Heart right ventricle (tissue), 16 donors: ENCODE measurements at places on chromosomes 12 and 14. TPM values are rescaled to one million over a fixed set of nuclear protein-coding genes. Genes with fewer than 3 reads are reported as not detected.
A peak's percentile ranks its signal among the peaks of the same experiment; 100 is the strongest.

- DNase-seq, result no peak
These were observed 85.8 kb downstream of the TNFAIP2 start for GRCh38 chr14:103209054-103209453.

Gene KRT83
- not detected for polyA plus RNA-seq

Gene ARF3
- polyA plus RNA-seq, result 30.3 TPM

Gene BCL2L14
- not detected for polyA plus RNA-seq

DNA sequence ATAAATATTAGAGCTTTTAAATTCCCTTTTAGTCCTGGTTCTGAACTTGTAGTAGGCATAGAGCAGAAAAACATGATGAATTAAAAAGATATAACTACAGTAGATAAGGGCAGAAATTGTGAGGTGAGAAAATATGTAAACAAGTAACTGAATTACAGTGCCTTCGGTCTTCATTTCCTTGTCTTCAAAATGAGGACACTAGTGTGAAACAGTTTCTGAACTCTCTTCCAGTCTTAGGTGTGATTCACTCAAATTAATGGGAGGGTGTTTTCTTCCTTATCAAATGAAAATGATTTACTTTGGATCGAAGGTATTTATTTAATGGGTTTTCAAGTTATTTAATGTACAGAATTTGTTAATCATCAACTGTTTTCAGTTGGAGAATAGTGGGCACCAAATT lies 1.5 kb downstream of the FGD4 start:
- DNase-seq, result no peak

GRCh38 chr12:79537675-79538074 lies 153.1 kb downstream of the PAWR start:
- DNase-seq, result no peak

Gene SFSWAP
- polyA plus RNA-seq, result 14.5 TPM

DNA sequence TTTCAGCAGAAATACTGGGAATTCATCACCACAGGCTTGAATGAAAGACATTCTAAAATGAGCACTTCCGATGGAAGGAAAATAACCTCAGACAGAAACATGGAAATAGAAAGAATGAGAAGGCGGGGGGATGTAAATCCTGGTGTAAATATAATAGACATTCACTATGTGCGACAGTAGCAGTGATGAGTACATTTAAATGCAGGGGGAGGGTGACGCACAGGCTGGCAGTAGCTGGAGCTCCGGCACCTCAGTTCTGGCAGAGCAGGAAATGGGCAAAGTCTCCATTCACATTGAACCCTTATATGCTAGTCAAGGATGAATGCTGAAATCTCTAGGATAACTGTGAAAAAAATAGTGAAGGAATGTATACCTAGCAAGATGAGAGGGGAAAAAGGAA lies 172.7 kb upstream of the C14orf180 start:
- no peak for DNase-seq

DNA sequence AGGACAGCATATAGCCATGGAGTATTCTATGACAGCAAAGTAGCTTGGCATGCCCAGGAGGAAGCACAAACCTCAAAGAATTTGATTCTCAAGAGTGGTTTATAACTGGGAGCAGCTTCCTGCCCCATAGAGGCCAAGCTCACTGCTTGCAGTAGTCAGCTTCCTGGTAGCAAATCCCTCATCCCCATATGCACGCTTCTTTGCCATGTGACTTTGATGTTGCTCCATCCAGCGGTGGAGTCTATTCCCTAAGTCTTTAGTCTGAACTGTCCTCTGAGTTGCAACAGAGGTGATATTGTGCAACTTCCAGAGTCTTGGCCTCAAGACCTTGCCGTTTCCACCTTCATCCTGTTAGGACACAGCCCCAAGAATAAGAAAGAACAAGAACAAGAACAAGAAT lies 996.8 kb upstream of the TMEM132C start:
- no peak for DNase-seq

DNA sequence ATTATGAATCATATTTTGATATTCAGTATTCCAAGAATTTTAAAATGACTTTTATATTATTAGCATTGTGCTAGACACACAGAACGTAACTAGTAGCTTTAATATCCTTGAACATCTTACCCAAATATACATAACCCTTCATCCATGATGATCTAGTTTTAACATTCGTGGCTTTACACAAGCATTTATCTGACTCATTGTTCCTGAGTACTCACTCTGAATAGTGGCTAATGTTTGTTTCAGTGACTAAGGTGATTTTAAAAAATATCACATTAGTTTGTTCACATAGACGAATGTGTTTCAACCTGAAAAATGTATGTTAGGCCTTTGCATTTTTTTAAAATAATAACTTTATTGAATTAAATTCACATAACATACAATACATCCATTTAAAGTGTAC lies 80.0 kb upstream of the PTPRQ start:
- DNase-seq, result no peak

DNA sequence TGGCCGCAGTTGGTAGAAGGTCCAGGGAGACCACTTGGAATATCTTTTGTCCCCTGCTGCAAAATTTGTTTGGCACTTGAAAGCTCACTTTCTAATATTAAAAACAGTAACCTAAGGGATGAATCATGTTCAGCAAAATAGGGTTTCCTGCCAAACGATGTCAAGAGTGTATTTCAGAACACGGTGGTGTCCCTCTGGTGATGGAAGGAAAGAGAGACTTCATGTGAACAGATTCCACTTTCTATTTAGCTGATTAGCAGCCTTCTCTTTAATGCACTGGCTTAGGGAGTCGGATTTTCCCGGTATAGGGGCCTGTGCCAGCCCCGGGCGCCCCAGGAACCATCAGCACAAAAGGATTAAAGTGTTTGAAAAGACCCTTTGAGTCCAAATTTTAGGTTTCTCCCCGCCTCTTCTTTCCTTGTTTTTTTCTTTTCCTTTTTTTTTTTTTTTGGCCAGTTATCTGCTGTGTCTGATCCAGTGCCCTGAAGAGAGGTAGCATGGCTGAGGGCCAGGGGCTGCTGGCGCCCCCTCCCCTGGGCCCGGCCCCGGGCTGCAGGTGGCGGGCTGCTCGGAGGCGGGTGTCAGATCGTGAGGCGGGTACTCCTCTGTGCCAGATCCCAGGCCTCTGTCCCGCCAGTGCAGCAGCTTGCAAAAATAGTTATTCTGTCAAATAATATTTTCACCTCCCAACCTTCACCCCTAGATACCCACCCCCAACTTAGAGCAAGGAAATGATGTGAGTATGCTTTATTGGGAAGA lies 88.3 kb downstream of the TESC start:
- DNase-seq, result no peak

GRCh38 chr12:83389237-83389996 lies 702.7 kb downstream of the TMTC2 start:
- DNase-seq, result peak; percentile 3

DNA sequence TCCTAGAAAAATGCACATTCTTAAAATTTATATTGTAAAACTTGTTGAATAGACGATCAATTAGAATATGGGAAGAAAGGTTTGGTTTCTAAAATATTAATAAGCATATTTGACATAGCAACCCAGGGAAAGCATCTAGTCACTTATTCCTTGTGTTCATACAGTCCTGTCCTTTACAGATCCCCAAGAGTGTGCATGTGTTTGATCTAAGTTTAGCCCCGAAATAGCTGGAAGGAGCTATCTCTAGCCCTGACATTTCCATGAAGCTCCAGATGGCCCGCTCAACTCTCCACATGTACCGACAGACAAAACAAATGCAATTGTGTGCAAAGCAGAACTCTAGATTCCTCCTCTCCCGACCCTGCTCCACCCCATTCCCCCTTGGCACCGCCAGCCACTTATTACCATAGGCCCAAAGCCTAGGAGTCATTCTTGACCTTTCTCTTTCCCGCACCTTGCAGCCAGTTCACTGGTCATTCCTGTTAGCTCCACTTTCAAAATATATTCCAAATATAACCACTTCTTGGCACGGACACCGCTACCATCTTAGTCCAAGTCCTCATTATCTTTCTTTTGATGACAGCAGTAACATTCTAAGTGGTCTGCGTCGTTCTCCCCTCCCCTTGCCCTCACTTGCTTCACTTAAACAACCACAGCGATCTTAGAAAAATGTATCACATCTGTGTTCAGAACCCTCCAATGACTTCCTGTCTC lies 45.4 kb upstream of the GZMB start:
- no peak for DNase-seq

Gene LHX5
- not detected for polyA plus RNA-seq

GRCh38 chr12:1925684-1926006 lies 7.2 kb upstream of the CACNA2D4 start:
- DNase-seq, result no peak
